Fibroblast of skin of back (primary cell): ENCODE measurements at places on chromosomes 12 and 14.

DNA sequence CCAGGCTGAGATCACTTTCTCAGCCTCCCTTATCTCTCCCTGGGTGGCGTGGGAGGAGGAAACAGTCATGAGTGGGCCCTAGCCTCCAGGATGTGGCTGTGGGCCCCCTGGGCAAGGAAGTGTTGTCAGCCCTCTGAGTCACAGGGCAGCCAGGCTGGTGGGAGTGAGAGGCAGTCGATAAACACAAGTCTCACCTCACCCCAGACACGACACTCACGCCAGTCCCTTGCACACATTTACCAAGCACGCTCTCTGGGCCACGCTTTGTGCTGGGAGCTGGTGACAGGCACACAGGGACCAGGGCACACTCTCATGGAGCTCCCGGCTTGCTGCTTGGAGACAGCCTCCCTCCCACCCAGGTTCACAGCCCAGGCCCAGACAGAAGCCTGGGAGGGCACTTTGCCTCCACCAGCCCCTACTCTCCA, 1.9 kb upstream of the KRT79 start:
- peak; percentile 75 for DNase-seq

- no peak for DNase-seq
Observed at GRCh38 chr12:97235102-97235501, 227.5 kb upstream of the RMST start.

DNA sequence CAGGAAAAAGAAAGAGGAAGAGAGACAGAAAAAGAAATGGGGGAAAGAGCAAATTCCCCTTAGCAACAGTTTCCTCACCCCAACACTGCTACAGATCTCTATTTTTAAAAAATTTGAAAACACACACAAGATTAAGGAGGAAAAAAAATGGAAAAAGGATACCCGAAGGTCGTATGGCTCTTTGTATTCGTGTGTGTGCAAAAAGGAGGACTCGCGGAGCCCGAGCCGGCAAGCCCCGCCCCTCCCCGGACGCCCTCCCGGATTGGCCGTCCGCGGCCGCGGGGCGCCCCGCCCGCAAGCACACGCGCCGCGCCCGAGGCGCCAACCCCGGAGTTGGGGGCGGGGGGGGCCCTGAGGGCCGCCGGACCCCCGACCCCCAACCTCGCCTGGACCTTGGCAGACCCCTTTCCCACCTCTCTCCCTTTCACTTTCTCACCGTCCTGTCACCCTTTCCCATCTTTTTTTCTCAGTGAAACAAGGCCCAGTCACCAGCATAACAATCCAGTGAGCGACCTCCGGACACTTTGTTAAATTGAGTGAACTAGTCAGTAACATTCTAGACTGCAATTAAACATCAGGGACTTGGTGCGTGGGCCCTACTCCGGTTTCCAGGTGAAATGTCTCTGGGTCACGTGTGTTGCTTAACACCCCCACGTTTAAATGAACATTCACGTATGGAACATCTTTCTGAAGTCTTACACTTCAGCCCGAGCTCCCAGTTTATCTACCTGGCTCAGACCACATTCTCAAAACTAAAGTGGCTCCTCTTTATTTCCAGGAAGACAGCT, at the start of gene C14orf93:
Gene C14orf93 (minus strand): TSS at position 205 of the 788 bp plus-strand sequence. CDS start 11,120 bp downstream, outside the sequence.
- DNase-seq = peak; percentile 69

DNA sequence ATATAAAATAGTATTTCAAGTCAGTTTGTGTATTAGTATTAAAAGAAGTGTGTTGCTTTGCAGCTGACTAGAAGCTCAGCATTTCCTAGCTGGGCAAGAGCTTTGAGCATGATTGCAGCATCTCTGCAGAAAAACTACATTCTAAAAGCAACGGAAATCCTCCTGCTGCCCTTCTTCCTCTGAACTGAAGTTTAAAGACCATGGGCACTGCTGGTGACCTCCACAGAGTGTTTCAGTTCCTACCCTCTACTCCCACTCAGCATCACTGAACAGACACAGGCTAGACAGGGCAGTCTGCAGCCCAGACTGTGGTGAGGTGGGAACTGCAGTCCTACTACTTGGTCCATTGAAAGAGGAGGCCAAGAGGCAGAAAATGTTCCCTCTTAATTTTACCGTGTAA, 59.0 kb downstream of the FAR2 start:
- no peak for DNase-seq

- no peak for DNase-seq
Observed at GRCh38 chr12:41061192-41061591, 126.9 kb upstream of the PDZRN4 start.

DNA sequence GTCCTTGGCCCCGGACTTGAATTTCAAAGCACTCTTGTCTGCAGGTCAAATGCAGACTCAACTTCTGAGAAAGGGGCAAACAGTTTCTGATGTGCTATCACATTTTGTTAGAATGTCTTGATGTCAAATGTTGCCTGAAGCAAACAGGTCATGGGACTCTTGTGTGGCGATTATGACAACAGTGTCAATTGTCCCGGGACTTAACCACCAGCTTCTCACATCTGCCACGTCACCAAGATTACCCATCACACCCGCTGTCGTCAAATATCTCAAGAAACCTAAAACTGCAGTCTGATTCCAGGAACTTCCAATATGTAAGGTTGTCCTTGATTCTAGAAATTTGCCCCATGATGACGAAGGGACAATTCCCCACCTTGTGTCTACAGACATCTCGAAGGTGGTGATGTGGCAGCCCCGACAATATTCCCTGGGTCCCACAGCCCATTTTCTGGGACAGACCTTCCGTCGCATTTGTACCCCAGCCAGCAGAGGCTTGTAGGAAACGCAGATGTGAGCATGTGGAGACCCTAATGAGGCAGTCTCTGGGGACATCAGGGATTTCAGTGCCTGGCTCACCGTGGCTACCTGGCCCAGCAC, 21.3 kb downstream of the LRTM2 start:
- no peak for DNase-seq

DNA sequence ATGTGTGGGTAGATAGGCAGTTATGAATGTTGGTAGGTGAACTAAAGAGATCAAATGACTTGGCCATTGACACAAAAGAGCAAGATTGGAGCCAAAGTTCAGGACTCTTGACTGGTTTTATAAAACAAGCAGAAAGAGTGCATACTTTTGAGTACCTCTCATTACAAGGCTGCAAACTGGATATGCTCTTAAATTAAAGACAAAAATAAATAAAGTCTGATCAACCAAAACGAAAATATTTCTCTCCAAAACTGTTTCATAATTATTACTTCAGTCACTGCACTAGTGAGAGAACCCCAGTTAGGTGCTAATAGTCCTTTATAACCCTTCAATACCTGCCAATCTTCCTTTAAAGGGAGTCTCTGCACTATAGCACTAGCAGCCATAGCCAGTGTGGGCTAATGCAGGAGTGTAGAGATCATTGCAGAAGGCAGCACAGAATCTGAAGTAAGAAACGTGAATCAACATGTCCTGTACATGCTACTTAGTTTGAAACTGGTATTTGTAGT, 147.1 kb downstream of the FOXA1 start:
- no peak for DNase-seq

- DNase-seq = peak; percentile 71
Observed at GRCh38 chr12:110281549-110282299, 677 bp downstream of the ATP2A2 start.

DNA sequence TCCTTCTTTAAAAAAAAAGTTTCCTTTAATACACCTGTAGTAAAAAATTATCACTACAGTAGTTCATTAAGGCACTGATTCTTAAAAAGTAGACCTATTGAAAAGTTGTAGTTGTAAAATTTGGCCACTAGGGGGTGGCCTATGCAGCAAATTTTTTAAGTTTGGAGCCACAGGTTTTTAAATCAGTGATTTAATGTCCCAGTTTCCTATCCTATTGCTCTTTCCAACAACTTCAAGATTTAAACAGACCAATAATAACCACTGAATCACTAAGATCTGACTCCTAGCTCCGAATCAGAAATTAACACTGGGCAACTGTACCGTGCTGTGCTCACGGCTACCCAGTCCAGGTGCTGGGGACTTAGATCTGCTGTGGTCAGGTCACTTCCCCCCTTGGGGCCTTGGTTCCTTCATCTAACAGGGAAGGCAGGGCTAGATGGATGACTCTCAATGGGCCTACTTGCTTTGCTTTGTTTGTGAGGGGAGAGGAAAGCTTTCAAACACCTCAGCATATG, 279.3 kb downstream of the MED13L start:
- DNase-seq = peak; percentile 60

DNA sequence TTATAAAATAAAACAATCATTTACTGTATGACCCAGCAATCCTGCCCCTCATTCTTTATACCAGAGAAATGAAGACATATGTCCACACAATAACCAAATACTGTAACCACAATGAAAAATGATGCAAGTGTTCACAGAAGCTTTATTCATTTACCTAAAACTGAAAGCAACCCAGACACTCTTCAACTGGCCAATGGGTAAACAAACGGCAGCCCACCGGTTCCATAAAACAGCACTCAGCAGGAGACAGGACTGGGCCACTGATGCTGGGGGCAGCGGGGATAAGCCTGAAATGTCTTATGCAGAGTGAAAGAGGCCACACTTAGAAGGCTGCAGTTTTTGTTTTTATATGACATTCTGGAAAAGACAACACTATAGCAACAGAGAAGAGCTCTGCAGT, 15.1 kb downstream of the DDX51 start:
- no peak for DNase-seq

GRCh38 chr12:19972325-19973288, 395.7 kb upstream of the PDE3A start:
- peak; percentile 35 for DNase-seq

GRCh38 chr14:21042918-21043317, 756 bp downstream of the RNASE7 start:
- DNase-seq = no peak

DNA sequence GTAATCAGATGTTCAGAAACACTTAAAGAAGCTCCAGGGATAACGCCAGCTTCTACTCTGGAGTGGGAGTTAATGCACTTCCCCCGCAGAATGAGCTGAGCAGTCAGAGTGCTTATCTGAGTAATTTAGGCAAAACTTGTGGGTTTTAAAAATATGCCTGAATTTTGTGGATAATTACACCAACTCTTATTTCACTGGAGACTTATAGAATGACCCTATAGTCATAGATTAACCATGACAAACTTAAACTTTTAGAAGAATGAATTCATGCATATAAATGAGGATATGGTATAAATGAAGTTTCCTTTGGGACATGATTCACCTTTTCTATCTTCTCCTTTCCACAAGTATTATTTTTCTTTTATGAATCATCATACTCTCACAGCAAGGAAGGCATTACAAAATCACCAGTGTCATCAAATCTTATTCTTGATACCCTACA, 241.1 kb upstream of the FBXO33 start:
- peak; percentile 83 for DNase-seq

DNA sequence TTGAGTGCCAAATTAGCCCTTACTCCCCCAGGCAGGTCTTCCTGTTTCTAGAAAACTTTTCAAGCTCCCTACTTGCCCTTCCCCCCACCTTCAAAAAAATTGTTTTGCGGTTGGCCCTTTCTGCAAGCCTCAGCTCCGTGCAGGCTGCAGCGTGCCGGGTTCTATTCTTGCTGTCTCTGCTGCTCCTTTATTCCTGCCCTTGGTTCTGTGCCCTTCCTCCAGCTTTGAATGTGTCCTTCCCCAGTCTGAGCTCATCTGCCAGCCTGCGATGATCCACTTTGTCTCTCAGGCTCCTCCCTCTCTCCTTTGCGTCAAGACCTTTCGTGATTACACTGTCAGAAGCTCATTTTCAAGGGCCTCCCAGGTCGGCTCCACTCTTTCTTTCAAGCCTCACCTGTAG, 98.6 kb downstream of the IRF2BPL start:
- DNase-seq = peak; percentile 51

- DNase-seq = no peak
Observed at GRCh38 chr12:3958534-3958933, 85.3 kb upstream of the PARP11 start.

GRCh38 chr12:101407049-101407435, 530 bp downstream of the ARL1 start:
- DNase-seq = no peak

DNA sequence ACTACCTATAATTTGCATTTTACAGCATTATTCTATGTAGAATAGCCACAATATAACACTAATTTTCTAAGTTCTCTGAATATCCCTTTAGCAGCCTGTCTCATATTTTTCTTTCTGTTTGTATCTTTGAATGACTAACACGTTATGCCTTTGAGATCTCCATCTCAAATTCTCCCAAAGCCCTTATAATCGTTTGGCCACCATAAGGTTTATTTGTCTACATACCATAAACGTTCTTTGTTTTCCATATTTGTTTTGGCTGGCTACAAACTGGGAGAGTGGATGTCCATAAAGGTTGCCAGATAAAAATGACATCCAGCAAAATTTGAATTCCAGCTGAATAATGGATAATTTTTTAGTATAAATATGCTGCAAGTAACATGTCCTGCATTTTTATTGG, 203.7 kb downstream of the STXBP6 start:
- no peak for DNase-seq
